NCI-H187 treated with DMSO at 0.1 percent for 48 hours (cell line): ENCODE measurements at places on chromosomes 16 and 17.

DNA sequence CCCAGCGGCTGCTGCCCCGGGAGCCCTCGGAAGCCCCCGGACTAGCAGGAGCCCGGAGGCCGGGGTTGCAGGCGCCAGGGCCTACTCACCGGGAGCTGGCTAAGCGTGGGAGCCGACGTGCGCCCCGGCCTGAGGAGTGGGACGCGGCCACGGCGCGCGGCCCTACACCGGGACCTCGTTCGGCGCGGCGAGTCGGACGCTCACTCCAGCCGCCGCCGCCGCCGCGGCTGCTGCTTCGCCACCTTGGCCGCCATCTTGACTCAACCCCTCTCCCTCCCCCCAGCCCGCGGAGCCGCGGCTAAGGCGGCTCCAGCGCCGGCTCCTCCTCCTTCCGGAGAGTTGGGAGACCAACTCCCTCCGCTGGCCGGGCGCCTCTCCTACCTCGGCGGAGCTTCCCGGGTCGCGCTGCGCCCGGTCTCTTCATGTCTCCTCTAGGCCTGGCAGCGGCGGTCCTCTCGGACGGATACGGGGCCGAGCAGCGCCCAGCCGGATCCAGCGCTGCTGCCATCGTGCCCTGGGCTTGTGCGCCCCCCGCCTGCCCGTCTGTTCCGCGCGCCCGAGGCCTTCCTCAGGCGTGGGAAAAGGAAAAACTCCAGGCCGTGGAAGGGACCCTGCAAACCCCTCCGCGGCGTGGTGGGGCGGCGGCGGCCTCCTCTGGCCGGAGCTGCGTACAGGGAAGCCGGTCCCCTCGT is at the start of gene NCOR1:
Gene NCOR1 (minus strand): TSS at position 262 of the 692 bp plus-strand sequence. CDS start 20,965 bp downstream, outside the sequence.
- peak; percentile 62 for DNase-seq

DNA sequence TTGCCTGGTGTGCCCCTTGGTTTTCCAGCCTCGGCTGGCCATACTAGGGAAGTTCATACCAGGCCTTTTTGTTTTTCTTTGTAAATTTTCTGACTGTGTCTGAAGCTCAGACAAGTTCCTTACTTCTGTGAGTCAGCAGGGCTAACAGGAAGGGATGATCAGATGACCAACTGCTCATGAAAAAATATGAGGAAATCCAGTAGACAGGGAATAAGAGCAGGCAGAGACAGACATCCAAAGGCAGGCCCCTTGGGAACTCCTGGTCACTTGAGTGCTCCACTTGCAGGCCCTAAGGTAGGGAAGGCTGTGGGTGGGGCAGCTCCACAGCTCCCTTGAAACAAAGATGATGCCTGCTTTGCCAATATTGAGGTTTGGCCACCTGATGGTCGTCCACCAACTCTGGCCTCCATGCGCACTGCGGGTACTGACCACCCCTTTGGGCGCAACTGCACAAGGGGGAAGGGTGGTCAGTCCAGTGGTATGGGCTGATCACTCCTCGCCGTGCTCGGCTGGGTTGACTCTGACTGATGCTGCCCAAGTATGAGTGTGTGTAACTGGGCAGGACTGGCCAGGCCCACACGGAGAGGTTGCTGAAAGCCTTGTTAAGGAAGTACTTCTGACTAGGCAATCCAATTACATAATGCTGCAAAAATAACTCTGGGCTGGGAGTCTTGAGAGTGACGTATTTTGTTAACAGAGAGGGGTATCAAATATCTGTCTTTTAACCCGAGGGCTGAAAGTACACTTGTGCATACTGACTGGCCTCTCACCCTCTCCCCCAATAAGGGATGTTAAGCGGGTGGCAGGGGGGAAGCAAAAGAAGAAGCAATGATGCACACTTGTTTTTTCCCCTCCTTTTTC is 20.8 kb upstream of the ZFHX3 start:
- no peak for DNase-seq

DNA sequence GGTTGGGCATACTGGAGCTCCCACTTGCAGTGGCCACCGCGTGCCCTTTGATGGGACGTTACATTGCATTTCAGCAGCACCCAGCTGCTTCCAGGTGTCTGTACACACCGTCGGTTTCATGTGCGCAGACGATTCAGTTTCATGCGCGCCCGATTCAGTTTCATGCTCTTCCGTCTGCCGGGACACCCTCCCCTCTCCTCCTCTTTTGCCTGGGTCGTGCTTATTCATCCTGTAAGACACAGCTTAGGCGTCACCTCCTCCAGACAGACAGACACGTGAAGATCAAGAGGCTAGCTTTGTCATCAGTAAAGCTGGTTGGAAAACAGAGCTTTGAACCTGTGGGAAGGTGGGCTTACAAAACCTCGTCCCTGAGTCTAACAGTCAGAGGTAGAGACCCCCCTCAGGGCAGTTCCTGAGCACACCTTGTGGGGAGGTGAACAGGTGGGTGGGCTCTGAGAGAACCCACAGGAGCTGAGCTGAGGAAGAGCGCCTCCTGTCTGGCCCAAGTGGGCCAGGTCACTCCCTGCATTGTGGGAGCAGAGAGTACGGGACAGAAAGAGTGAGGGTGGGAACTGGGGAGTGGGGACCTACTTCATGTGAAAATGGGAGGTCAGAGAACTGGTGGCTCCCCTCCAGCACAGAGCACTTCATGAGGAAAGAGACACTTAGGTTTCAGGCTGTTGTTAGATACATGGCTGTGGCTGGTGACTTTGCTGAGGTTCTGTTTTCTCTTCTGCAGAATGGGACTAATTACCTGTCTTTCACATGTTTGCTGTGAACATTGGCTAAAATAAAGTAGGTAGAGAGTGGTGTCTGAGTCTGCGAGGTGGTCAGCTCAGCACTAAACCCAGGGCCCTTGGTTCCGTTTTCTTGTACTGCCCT is 122.1 kb downstream of the SNX29 start:
- DNase-seq, result no peak

DNA sequence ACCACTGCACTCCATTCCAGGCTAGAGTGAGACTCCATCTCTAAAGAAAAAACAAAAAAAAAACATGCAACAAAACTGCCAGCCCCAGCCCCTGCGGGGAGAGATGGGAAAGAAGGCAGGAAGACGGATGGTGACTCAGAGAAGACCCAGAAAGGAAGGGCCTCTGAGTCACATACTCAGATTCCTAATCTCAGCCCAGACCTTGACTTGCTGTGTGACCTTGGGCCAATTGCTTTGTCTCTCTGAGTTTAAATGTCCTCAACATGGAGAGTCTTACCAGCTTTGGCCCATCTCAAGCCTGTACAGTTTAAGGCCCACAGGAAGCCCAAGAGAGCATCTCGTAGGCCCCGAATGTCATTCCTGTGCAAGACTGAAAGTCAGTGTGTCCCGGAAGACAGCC is 86.5 kb upstream of the LHX1 start:
- DNase-seq, result no peak

GRCh38 chr16:73703891-73704290 is 592.7 kb upstream of the PSMD7 start:
- no peak for DNase-seq

GRCh38 chr16:89166696-89167424 is 4.7 kb upstream of the CDH15 start:
- DNase-seq, result no peak

DNA sequence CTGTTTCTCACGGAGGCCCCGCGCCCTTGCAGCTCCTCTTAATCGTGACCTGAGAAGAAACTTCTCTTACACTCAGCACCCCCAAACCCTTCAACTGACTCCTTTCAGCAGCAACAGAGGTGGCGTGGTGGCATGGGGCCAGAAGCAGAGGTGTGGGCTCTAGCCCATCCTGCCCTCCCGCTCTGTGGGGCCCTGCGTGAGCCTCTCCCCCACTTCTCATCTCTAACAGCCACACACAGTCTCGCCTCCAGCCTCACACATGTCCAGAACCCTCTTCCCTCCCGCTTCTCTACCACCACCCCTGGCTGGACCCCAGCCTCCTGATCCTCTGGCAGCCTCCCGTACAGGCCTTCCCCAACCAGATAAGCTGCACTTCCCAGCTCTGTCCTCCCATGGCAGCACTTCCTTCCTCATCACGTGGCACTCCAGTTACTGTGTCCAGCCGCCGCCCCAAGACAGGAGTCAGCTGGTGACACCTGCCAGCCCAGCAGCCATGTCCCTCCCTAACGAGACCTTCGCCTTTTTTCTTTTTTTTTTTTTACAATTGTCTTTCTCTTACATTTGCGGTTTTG is 30.5 kb downstream of the NSMCE1 start:
- DNase-seq, result no peak

DNA sequence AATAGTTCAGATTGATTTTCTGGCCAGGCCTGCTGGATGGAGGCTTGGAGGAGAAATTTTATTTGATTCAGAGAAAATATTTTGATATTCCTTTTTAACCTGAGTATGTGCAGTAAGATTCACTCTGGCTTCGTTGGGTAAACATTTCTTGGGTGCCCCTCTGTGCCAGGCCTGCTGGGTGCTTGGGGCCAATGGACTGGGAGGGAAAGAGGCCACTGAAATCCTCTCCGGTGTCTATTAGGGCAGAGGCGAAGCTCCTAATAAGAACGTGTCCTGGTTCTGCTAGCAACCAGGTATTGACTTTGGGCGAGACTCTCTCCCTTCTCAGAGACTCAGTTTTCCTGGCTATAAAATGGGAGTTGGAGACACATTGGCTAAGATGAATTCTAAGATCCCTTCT is 122.5 kb downstream of the CYLD start:
- DNase-seq, result no peak

DNA sequence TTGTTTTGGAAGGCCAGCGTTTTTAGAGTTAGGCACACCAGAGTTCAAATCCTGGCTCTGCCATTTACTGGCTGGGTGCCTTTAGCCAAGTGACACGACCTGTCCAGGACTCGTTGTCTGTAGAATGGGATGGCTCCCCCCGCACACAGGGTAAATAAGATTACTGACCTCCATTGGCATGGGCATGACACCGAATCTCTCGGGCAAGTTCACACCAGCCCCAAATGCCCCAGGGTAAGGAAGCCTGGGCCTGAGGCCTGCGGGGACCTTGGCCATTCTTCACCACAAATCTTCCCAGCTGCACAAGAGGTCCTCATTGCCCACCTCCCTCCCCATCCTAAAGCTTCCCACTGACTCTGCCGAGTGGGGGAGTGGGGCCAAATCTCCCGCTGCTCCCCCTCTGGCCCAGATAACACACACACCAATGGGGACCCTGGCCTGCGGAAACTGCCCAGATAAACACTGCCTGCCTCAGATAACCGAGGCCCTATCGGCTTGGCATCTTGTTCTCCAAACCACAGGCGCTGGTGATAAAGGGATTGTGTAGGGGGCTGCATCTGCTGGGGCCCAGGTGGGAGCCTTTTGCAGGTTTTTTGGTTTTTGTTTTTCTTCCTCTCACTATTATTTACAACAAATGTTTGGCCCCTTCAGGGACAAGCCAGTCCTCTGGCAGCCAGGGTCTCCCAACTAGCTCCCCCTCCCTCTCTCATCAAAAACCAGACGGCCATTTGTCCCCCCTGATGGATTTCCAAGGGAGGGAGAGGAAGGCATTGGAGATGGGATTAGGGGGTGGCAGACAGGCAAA is 75.0 kb upstream of the LHX1 start:
- DNase-seq, result no peak

DNA sequence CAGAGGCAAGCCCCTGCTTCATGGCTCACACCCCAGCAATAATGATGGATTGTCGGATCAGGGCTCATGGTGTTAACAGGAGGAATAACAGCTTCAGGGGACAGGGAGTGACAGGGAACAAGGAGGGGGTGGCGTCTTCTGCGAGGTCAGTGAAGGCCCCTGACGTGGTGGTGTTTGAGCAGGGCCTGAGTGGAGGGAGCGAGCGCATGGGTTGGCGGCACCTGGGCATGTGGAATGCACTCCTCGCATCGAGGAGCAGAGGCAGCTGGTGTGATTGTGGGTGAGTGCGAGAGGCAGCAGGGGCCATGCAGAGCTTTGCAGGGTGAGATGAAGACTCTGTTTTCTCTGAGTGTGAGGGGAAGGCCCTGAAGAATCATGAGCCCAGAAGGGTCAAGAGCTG is 33.3 kb downstream of the CLUAP1 start:
- no peak for DNase-seq

DNA sequence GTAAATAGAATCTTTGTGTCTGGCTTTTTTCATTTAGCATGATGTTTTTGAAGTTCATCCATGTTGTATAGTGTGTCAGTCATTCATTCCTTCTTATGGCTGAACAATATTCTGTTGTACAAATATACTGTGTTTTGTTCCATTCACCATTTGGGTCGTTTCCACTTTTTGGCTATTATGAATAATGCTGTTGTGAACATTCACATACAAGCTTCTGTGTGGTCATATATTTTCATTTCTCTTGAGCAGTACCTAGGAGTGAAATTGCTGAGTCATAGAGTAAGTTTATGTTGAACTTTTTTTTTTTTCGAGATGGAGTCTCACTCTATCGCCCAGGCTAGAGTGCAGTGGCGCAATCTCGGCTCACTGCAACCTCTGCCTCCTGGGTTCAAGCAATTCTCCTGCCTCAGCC is 32.3 kb upstream of the TAOK1 start:
- DNase-seq, result no peak

DNA sequence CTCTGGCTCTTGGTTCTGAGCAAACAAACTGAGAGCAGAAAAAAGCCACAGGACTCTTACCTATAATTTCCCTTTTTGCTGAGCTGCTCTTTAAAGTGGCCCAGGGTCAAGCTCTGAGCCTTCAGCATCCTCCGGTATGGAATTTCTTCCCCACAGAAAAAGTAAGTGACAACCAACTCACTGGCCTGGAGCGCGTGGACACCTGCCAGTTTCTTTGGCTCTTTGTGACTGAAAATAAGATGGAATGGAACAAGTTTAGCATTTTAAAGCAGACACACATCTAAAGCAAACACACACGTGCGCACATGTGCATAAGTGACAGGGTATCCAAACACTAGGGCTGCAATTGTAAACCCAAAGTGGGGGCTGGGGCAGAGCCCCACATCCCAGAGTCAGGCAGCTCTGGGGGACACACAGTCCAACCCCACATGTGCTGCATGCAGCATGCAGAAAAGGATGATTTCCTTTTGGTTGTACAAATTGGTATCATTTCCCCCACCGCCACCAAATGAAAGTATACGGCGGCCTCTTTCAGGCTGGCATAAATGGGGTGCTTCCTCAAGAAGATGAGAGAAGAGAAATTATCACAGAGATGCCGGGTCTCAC is 27.5 kb downstream of the AXIN2 start:
- no peak for DNase-seq

- no peak for DNase-seq
These were observed 84.9 kb upstream of the CBX4 start for GRCh38 chr17:79923974-79924638.

DNA sequence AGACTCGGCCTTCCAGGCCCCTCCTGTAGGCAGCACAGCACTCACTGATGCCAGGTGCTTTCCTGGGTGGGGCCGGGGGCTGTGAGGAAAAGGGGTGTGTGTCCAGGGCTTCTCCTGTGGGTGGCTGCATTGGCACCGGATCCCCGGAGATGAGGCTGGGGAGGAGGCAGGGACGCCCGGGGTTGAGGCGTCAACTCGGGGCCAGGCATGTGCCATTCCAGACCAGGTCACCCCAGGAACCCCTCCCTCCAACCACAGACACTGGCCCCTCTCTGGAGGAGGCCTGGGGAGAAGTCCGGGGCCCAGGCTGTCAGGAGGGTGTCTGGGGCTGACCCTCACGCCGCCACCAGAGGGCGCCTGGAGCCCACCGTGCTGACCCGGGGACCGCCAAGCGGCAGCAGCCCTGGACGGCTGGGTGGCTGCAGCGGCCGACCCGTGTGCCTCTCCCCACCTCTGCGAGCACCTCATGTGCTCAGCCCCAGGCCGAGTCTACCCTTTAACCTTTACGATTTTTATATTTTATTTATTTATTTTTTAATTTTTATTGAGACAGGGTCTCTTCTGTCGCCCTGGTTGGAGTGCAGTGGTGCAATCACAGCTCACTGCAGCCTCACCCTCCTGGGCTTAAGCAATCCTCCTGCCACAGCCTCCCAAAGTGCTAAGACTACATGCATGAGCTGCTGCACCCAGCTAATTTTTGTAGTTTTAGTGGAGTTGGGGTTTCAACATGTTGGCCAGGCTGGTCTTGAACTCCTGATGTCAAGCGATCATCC is 3.2 kb upstream of the METRN start:
- no peak for DNase-seq

GRCh38 chr17:28737770-28738679 is 5.8 kb upstream of the TRAF4 start:
- no peak for DNase-seq
